NCI-H748 treated with DMSO at 0.1 percent for 48 hours (cell line): ENCODE measurements at places on chromosomes 6 and 20.

- no peak for DNase-seq
These were observed 181.2 kb upstream of the CCN2 start for GRCh38 chr6:132132422-132132821.

DNA sequence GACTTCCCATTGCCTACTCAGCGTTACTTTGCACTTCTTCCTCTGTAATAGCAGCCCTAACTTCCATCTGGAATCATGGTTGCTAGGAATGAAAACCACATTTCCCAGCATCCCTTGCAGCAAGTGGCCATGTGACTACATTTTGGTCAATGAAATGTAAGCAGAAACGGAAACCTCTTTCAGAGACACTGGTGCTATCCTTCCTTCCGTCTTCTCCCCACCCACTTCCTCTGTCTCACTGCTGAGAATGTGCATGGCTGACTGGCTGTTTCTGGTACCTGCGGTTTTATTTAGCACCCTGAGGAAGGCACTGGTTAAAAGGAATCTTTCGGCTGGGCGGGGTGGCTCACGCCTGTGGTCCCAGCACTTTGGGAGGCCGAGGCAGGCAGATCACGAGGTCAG is 107.4 kb downstream of the SCML4 start:
- no peak for DNase-seq

- no peak for DNase-seq
These were observed 45.9 kb downstream of the PSMG4 start for GRCh38 chr6:3304500-3305215.

DNA sequence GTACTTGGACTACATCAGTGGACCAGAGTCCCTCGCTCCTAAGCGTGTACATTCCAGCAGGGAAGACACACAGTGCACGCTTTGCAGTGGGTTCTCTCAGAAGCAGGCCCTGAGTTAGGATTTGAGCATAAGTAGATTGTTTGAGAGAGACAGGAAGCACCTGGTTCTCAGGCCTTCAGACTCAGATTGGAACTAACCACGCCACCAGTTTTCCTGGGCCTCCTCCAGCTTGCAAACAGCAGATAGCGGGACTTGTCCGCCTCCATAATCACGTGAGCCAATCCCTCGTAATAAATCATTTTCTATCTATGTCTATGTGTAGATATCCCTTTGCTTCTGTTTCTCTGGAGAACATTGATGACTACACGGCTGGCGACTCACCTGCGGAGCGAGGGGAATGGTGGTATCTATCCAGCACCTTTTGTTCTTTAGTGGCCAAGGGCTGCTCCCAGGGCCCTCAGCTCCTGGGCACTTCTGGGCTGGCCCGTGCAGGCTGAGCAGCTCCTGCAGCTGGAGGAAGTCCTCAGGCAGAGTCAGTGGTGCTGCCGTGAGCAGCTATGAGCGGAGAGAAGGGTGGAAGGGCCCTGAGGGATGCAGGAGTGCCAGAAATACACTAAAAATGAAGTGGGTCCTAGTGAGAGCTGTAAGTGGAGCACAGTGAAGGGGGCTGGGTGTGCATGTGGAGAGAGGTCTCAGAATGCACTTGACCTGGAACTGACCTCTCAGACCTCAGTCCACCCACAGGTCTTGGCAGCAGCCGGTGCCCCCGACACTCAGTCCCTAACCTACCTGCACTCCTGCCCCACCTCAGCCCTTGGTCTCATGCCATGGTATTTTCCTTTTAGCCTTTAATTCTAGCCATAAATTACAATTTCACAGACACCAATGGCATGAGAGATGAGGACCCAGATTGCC is 76.9 kb downstream of the STK35 start:
- no peak for DNase-seq

DNA sequence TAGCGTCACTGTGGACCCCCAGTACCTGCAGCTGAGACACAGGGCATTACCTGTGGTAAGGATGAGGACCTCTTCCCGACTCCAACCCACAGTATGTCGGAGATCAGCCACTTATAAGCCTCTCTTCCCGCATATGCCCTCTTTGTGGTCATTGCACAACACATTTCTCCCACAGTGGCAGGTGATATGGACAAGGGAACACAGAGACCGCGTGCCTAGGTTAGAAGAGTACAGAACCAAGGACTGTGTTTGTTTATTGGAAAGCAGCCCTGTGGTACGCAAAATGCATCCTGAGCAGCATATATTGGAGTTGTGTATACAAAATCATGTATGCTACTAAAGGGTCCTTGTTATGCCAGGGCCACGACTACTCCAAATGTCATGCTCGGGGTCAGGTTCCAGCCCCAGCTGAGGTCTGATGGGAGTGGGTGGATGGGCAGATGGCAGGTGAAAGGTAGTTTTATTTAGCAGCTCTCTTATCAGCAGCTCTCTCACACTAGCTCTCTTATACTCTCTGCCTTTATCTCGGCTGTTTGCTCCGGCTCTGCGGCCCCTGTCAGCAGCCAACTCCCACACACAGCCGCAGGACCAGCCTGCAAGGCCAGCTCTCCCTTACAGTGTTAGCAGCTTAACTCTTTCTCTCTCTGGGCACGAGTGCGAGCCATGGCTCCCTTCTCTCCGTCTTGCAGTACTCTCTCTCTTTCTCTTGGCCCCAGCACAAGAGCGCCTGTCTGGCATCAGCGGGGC is 569.0 kb downstream of the KIF16B start:
- DNase-seq, result no peak

DNA sequence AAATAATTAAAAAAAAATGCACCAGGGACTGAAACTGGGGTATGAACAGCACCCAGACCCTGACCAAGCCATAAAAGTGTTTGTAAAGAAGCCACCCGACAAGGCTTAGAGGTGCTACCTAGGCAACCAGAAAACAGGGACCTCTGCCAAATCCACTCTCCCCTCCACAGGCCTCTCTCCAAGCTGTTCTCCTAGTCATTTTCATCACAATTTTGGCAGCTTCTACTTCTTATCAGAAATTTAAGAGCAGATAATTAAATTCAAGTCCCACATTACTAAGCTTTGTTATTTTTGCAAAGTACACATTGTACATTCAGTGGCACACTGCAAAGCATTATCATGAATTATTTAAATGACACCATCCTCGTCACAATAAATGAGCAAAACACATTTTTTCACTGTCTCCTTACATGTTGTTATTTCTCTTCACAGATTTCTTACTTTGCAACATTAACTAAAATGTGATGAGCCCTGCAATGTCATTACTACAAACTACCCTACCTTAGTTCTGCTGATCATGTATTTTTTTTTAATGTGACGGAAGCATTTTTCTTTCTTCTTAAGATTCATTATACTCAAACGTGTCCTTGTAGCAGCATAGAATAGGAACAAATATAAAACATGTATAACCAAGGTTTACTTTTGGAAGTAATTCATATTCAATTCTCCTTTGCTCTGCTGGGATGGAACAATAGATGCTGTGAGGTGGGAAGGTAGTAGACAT is 38.1 kb downstream of the ECT2L start:
- DNase-seq, result peak; percentile 76

DNA sequence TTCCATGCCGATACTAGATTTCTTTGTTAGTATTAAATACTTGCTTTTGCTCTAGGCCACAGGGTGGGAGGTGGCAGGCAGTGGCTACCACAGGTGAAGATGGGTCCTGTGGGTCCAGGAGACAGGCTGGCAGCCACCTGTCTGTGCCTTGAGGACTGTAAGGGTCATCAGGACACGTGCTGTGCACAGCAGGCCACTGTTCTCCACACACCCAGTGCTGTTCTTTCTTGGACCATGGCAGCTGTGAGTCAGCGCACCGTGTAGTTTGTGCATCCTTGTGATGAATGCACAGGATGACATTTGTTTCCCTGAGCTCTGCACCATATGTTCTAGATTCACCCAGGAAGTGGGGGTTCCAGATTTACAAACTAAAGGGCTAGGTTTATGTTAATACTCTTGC is 317.0 kb downstream of the ZFAND3 start:
- no peak for DNase-seq

- DNase-seq, result no peak
These were observed 542.2 kb downstream of the GRIK2 start for GRCh38 chr6:101935732-101936131.

DNA sequence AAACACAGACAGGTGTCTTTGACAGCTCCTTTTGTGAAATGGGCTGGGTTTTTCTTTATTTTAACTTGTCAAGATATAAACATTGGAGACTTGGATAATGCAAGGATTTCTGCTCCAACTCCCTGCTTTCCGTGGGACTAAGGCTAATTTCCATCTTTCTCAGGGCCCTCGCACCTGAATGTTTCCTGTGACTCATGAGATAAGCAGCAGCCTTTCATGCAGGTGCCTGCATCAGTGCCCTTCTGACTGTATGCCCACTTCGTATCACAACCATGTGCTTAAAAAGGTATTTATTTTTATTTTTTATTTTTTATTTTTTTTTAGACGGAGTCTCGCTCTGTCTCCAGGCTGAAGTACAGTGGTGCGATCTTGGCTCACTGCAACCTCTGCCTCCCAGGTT is 736.1 kb downstream of the DOK5 start:
- DNase-seq, result no peak

DNA sequence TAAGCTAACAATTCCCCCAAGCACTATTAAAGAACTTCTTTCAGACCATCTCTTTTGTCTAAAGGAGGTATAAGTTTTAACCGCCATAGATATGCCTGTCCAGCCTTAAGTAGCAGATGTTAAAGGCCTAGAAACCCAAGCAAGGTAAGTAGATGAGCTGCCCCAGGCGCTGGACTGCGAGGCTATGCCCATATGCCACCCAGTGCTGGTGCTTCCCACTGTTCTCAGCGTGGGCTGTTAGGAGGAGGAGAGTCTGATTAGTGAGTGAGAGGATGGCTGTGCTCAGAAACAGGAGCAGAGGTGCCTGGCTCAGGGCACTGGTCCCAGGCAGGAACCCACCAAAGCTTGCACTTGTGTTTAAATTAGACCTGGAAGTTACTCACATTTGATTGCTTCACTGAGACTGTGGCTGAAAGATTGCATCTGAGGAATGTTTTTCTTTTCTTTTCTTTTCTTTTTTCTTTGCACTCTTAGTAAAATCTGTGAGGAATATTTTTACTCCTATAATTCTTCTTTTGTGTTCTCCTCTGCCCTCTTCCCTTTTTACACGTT is 32.2 kb downstream of the PRPH2 start:
- no peak for DNase-seq

DNA sequence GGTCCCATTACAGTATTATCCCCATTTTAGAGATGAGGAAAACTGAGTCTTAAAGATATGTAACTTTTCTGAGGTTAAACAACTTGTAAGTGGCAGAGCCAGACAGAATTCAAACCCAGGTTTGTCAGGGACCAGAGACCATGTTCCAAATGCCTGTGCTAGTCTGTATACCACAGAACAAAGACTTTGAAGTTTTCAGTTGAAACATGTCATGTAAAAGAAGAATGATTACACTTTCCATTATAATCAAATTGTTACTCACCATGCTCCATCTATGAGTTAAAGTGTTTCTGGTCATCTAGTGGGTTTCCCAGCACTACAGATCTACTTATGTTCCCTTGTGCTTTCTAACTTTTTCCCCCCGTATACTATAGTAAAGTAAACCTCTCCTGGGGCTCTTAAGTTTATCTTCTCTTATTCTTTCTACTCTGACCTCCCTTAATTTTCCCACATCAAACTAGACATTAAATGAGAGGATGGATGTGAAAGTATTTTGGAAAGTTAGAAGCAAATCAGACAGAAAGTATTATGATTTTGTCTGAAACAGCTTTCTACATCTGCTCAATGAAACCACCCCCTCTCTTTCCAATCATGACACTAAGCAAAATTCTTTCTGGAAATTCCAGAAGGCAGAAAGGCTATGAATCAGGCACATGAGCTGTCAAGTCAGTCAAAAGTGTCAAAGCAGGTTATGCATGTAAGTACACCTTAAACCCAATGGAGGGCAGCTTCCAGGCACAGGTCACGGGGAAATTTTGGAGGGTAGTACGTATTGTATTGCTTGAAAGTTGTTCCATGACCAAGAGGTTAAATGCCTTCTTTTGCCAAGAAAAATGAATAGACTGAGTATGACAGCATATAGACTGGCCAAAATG is 132.7 kb upstream of the MAP3K7 start:
- no peak for DNase-seq

GRCh38 chr6:43328528-43328927 is 19.9 kb upstream of the CRIP3 start:
- no peak for DNase-seq

DNA sequence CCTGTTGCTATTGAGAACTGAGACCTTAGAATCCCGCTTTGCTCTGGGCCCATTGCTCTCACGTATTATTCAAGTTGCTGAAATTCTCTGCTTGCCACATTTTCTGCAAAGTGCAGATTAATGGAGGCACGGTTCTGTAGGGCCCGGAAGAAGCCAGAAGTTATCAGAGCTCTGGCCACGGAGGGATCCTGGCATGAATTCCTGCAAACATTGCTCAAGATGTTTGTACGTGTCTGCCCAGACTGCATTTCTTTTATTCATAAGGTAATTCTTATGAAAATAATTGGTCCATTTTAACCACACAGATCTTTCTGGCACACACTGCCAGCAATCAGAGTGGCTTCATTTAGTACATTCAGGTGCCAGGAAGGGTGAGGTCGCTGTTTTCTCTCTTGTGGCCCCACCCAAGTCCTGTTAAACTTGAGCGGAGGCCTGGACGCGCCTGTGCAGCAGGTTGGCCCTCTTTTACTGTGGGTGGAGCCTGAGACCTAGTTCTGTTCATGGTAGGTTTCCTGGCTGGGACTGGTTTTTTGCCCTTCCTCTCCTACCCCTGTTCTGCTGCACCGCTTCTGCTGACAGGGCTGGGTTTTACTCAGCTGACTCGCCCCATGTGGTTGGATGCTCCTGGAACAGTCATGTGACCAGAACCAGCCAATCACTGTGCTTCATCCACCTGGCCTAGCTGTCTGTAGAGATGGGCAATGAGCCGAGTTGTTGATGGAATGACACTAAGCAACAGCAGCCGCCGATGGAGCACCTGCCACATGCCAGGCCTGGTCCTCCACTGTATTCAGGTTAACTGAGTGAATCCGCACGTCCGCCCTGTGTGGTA is 230.2 kb downstream of the CDH4 start:
- DNase-seq, result peak; percentile 1

- DNase-seq, result peak; percentile 82
These were observed 696.3 kb upstream of the SLC35B3 start for GRCh38 chr6:9131616-9132015.

DNA sequence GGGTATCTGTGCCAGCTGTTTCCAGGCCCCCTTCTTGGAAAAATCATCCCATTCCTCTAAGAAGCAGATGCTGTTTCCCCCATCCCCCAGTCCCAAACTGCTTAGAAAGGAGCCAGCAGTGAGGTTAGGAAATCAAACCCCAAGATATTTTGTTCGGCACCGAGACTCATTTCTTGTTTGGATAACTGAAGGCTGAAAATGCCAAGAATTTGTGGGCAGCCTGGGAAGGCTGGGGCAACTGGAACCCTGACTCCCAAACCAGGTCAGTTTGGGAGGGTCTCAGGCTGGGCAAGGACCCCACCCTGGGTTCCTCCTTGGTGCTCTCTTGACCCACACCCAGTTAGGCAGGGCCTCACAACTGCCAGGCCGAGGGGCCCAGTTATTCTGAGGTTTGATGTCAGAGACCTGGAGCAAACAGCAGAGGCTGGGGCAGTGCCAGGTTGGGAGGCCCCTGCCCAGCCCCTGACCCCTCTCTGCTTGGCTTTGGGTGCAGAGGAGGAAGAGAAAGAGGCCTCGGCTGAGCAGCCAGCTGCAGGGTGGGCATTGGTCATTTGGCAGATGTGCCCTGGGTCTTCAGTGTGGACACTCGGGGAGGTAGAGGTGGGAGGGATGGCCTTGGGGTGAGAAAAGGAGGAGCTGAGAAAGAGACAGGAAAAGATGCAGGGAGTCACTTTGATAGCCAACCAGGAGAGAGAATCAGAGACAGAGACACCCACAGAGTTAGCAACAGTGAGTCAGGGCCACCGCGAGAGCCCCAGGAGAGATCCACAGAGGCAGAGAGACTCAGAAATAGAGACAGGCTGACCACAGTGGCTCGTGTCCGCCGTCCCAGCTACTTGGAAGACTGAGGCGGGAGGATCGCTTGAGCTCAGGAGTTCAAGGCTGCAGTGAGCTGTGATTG is 5.0 kb downstream of the ANGPT4 start:
- DNase-seq, result no peak
